ENCODE measurements at places on chromosomes 16 and 17. TPM values are rescaled to one million over a fixed set of nuclear protein-coding genes. Genes with fewer than 3 reads are reported as not detected.

The KRT32 gene
- total RNA-seq, result not detected

DNA sequence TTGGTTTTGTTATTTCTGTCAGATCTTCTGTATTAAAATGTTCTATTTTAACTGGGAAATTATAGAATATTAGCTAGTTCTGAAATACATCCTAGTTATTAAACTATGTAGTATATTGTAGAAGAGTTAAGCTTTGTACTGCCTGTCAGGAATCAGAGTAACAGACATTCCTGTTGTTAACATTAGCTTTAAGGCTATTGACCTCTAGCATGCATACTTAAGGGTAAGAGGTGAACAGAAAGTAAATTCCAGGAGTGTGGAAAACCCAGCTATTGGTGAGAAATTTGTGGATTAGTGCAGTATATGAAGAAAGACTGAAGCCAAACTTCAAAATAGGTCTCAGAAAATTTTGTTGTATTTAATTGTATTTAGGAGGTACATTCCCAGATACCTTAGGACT lies 111.3 kb downstream of the CHD9 start:
- DNase-seq, result no peak

DNA sequence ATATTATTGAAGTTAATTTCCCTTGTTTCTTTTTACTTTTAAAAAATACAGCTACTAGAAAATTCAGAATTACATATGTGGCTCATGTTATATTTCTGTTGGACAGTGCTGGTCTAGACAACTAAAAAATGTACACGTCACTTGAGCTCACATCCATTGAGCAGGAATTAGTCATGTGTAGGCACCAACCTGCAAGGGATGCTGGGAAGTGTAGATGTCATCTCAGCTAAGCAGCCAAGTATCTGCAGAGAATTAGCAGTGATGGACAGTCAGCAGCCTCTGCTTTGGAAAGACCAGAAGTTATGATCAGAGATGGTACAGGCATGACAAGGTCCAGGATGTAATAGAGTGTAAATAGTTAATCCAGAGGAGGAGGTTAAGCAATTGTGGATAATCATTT lies 87.1 kb upstream of the HS3ST2 start:
- DNase-seq, result no peak

DNA sequence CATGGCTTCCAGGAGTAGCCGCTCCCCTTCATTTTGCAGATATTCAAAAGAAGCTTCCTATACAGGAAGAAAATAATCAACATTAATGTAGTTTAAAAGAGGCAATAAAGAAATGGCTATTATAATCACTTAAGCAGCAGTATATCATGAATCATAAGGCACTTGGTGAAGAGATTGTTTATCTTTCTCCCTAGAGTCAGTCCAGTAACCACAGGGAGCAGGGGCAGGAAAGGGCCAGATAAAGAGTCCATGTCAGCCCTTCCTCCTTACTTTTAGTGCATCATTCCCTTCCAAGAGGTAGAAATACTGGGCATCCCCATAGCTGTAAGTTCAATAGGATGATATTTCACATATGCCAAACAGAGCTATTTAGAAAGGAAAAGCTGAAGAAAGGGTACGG lies 184.6 kb upstream of the C17orf78 start:
- no peak for DNase-seq

- DNase-seq, result no peak
Measured at GRCh38 chr16:9847146-9847545, 335.1 kb downstream of the GRIN2A start.

GRCh38 chr17:66948061-66948750 lies 16.3 kb upstream of the CACNG4 start:
- DNase-seq, result no peak

The C16orf82 gene
- total RNA-seq, result not detected

GRCh38 chr17:63768433-63768832 lies 5.0 kb downstream of the CCDC47 start:
- DNase-seq, result no peak

DNA sequence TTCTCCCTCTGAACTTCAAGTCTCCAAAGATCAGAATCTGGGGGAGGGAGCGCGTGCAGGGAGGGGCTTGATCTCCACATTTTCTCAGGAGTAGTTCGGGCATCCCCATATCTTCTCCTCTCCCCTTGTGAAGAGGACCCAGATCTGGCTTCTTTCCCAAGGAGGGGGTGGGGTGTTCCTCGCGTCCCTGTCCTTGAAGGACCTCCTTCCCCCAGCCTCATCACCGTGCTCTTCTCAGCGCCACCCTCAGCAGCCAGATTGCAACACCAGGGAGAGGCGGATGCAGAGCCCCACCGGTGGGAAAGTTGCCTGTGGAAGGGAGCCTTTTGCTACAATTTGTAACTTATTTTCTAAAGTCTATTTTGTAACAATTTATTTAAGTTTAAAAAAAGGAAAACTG lies 5.7 kb downstream of the PRSS53 start:
- DNase-seq, result no peak

The WFIKKN1 gene
- 10.2 TPM for total RNA-seq

The TOM1L1 gene
- 57.1 TPM for total RNA-seq

- no peak for DNase-seq
Measured at GRCh38 chr16:57409065-57409464, 4.5 kb downstream of the CCL17 start.

The TBC1D3C gene
- not detected for total RNA-seq

DNA sequence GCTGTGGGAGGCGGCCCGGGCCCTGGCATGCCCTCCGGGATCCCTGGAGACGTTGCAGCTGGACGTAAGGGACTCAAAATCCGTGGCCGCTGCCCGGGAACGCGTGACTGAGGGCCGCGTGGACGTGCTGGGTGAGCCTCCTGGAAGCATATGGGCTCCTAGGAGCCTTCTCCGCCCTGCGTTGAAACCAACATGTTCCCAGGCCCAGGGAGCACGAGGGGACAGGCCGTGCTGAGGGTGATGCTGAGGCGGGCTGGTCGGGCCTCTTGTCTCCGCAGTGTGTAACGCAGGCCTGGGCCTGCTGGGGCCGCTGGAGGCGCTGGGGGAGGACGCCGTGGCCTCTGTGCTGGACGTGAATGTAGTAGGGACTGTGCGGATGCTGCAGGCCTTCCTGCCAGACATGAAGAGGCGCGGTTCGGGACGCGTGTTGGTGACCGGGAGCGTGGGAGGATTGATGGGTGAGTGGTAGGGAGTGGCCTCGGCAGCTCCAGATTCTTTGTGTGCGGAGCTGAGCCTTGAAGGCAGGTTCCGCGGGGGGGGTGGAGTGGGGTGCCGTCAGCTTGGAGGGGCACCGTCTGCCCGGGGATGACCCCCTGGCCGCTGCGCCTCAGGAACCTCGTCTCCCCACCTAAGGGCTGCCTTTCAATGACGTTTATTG lies 567 bp downstream of the HSD17B1 start:
- DNase-seq, result no peak

The CHST5 gene
- 0.15 TPM for total RNA-seq

The P2RX1 gene
- 0.19 TPM for total RNA-seq

DNA sequence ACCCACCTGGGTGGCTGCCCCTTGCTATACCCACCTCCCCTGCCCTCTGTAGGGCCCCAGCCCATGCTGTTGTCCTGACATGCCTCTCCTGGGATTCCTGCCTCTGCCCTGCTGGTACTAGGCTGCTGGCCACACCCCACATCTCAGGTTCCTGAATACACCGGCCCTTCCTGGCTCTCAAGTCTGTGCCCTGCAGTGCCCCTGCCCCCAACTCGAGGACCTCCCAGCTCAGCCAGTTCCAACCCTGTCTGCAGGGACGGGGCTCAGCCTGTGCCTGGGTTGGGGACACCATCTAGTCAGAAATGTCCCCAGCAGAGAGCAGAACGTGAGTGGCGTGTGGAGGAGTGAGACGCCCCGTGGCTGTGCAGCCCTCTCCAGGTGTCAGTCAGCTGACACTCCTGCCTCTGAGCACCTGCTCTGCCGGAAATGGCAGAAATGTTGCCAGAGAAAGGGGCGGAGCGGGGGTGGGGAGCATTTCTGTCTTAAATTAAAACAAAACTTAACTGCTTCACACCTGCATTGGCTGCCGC lies 28.7 kb downstream of the ACSF3 start:
- DNase-seq, result no peak

- no peak for DNase-seq
Measured at GRCh38 chr16:50440991-50441390, 72.2 kb upstream of the BRD7 start.

DNA sequence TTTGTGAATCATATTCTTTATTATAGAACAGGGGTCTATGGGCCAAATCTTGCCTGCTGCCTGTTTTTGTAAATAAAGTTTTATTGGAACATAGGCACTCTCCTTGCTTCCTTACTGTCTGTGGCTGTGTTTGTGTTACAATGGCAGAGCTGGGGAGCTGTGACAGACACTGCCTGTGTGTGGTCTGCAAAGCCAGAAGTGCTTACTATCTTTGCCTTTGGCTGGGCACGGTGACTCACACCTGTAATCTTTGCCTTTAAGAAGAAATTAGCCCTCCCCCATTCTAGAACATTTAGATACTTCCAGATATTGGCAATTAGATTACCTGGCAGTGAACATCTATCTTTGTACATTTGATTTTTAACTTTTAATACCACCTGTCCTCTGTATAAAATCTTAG lies 308.3 kb downstream of the FOXL1 start:
- no peak for DNase-seq

The HCRT gene
- not detected for total RNA-seq

The C16orf78 gene
- not detected for total RNA-seq
